ENCODE measurements at places on chromosomes 5 and 9. TPM values are rescaled to one million over a fixed set of nuclear protein-coding genes. Genes with fewer than 3 reads are reported as not detected.
A peak's percentile ranks its signal among the peaks of the same experiment; 100 is the strongest.

The N4BP3 gene
- total RNA-seq: 14.3 TPM

GRCh38 chr5:71922584-71923106 lies 184.6 kb upstream of the MAP1B start:
- H3K4me3 ChIP-seq: no peak overlapping the region
- H3K4me1 ChIP-seq: no peaks in the 10 kb centered on the region

The RAPGEF1 gene
- 85.5 TPM for total RNA-seq

The ARAP3 gene
- 20.8 TPM for total RNA-seq

GRCh38 chr9:132242621-132243155 lies 80.8 kb downstream of the NTNG2 start:
- H3K4me3 ChIP-seq: peak overlapping the region; percentile 79
- H3K27ac ChIP-seq: no peak overlapping the region
- no peaks in the 10 kb centered on the region for H3K36me3 ChIP-seq
- DNase-seq: peak; percentile 74
- H3K27me3 ChIP-seq: peaks cover 53% of the 10 kb centered on the region
- H3K4me1 ChIP-seq: no peaks in the 10 kb centered on the region

DNA sequence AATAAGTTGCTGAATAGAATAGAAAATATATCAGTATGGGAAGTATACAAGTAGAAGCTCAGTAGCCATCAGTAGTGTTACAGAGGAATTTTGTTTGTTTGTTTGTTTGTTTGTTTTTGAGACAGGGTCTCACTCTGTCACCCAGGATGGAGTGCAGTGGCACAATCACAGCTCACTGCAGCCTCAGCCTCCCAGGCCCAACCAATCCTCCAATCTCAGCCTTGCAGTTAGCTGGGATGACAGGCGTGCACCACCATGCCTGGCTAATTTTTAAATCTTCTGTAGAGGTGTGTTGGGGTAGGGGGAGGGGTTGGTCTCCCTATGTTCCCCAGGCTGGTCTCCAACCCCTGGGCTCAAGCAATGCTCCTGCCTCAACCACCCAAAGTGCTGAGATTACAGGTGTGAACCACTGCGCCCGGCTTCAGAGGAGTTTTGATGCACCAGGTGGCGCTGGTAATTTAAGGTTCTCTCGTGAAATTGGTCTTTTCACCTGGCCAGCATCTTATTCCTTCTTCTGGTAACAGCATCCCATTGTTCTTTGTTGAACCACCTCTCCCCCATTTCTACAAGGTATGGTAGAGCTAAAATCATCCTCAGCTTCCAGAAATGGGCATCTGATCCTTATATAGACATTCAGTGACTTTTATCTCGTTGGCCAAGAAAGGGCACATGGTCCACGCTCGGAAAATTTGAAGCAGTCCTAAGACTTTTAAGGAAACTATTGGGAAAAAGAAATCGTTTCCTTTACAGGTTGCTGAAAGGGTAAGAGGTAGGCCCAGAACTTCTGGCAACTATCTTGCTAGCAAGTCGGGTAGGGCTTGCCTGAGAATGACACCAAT lies 157.1 kb downstream of the ARRDC3 start:
- H3K4me3 ChIP-seq: no peak overlapping the region
- peak; percentile 90 for DNase-seq
- H3K4me1 ChIP-seq: no peaks in the 10 kb centered on the region
- no peaks in the 10 kb centered on the region for H3K36me3 ChIP-seq
- no peaks in the 10 kb centered on the region for H3K27me3 ChIP-seq

- peak; percentile 35 for DNase-seq
- H3K4me1 ChIP-seq: no peaks in the 10 kb centered on the region
- peaks cover 12% of the 10 kb centered on the region for H3K27me3 ChIP-seq
- H3K27ac ChIP-seq: no peak overlapping the region
- no peak overlapping the region for H3K4me3 ChIP-seq
These were observed 7.8 kb upstream of the TGFBI start for GRCh38 chr5:136021016-136021405.

The HSPA4 gene
- 245 TPM for total RNA-seq

- no peak for DNase-seq
- no peak overlapping the region for H3K27ac ChIP-seq
- H3K36me3 ChIP-seq: peaks cover 41% of the 10 kb centered on the region
- H3K27me3 ChIP-seq: no peaks in the 10 kb centered on the region
These were observed 41.3 kb downstream of the EFCAB9 start for GRCh38 chr5:172235132-172235780.

GRCh38 chr5:149314571-149315111 lies 30.7 kb upstream of the GRPEL2 start:
- H3K4me1 ChIP-seq: no peaks in the 10 kb centered on the region
- no peak overlapping the region for H3K4me3 ChIP-seq
- no peak for DNase-seq
- no peaks in the 10 kb centered on the region for H3K27me3 ChIP-seq
- no peak overlapping the region for H3K27ac ChIP-seq

The ZDHHC11B gene
- 0.75 TPM for total RNA-seq

DNA sequence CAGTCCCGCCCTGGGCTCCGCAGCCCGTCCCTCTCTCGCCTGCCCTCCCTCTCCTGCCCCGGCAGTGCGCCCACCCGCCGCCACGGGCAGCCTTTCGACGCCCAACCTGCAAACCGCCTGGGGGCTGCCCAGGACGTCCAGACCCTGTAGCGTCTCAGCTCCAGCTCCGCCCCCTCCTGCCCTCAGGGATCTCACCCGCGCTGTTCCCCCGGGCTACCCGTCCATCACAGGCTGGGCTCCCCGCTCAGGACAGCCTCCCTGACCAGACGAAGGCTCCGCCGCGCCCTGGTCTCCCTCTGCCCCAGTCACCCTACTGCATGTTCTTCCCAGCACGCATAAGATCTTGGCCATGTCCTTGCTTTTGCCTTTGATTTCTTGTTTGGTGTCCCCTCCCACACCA lies 1.4 kb downstream of the RASGEF1C start:
- H3K27ac ChIP-seq: no peak overlapping the region
- peak; percentile 71 for DNase-seq
- peaks cover 9% of the 10 kb centered on the region for H3K27me3 ChIP-seq
- H3K36me3 ChIP-seq: no peaks in the 10 kb centered on the region

DNA sequence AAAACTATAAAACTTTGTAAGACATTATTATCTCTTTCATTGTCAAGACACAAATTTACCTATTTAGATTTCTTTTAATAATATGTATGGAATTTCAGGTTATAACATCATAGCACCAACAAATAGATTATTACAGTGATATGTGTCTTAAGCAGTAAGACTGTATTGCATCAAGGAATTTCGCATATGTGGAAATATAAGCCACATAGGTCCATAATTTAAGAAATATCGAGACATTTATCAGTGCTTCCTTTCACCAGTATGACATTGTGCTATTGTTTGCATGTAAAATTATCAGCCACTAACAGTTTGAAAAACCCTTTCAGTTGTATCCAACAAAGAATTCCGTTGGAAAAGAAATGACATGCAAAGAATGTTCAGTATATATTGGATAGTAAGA lies 186.7 kb upstream of the RASA1 start:
- DNase-seq: no peak
- H3K27me3 ChIP-seq: no peaks in the 10 kb centered on the region
- no peaks in the 10 kb centered on the region for H3K4me1 ChIP-seq
- H3K36me3 ChIP-seq: no peaks in the 10 kb centered on the region

The IFNA2 gene
- total RNA-seq: not detected

All from endodermal cell (in vitro differentiated cells).